ENCODE measurements at places on chromosomes 11 and 22.

DNA sequence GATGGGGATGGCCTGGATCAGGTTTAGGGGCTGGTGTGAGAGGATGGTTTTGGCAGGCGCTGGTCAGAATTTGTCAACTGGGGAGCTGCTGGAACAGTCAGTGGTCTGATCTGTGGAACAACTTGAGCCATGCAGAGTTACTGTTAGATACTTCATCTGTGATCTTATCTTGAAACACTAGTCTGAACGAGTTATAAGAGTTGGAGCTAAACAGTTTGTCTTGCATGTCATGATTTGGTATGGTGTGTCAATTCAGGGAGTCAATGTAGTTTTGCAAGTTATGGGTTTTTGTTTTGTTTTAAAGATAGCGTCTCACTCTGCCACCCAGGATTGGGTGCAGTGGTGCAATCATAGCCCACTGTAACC, 54.1 kb downstream of the ST3GAL4 start:
- no peak for DNase-seq

DNA sequence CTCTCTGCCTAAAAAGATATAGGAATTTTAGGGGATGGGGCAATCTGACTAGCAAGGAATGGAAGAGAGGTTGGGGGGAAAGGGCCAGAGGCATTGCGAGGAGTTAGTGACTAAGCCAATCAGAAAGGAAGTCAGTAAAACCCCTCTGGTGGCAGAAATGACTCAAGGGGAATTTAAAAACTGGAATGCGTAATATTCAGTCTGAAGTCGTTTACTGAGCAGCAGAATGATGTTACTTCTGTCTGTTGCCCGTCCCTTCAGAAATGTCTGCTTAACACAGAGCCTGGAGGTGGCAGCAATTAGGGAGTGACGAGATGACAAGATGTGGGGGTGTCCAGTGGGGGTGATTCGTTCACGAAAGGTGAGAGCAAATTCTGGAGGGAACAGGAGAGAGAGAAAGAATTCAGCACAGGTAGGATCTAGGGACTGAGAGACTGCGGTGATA, 107.7 kb upstream of the CLMP start:
- DNase-seq = peak; percentile 54

- DNase-seq = no peak
Observed at GRCh38 chr11:122172352-122173073, 56.5 kb upstream of the BLID start.

- DNase-seq = no peak
Observed at GRCh38 chr22:37758694-37759093, 49.0 kb upstream of the GCAT start.

DNA sequence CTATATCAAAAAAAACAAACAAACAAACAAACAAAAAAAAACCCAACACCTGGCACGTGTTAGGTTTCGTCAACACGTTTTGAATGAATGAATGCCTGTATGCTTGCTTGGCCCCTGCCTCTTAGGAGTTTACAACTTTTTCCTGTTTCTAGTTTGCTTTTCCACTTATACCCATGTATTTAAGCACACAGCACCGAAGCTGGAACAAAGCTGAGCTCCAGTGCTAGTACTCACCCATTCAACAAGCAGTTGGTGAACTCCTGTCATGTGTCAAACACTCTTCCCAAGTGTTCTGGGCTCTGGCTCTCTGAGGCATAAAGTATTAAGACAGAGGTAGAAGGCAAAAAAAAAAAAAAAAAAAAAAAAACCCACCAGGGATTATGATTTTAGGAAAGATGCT, 599.3 kb downstream of the BUD13 start:
- no peak for DNase-seq

GRCh38 chr11:12110714-12111548, 541 bp downstream of the MICAL2 start:
- DNase-seq = no peak

GRCh38 chr22:22400099-22400498, 108.4 kb downstream of the ZNF280B start:
- DNase-seq = no peak

DNA sequence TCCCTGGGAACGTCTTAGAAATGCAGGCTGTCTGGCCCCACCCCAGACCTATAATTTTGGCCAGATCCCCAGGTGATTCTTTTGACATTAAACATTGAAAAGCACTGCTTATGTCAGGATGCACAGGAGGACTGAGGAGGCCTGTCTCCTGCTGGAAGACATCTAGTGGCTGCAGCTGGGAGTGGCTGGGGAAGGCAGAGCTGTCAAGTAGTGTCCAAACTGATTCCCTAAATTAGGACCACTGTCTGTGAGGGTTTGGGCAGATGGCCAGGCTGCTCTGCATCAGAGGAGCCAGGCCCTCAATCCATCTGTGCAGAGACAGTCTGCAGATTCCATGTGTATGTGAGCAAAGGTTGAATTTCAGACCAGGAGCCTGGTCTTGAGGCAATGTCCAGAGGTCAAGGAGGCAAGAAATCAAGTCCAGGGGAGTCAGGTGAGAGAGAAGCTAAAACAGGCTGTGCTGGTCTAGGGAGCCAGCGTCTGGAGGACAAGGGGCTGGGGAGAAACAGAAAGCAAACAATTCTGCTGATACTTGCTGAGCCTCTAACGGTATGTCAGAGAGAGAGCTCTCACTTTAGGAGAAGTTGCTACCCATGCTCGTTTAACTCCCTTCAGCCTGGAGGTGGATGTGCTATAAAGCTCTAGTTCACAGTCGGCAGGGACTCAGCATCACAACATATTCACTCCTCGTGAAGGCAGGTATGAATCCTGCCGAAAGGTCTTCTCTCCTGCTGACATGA, 15.3 kb upstream of the SYTL2 start:
- no peak for DNase-seq

DNA sequence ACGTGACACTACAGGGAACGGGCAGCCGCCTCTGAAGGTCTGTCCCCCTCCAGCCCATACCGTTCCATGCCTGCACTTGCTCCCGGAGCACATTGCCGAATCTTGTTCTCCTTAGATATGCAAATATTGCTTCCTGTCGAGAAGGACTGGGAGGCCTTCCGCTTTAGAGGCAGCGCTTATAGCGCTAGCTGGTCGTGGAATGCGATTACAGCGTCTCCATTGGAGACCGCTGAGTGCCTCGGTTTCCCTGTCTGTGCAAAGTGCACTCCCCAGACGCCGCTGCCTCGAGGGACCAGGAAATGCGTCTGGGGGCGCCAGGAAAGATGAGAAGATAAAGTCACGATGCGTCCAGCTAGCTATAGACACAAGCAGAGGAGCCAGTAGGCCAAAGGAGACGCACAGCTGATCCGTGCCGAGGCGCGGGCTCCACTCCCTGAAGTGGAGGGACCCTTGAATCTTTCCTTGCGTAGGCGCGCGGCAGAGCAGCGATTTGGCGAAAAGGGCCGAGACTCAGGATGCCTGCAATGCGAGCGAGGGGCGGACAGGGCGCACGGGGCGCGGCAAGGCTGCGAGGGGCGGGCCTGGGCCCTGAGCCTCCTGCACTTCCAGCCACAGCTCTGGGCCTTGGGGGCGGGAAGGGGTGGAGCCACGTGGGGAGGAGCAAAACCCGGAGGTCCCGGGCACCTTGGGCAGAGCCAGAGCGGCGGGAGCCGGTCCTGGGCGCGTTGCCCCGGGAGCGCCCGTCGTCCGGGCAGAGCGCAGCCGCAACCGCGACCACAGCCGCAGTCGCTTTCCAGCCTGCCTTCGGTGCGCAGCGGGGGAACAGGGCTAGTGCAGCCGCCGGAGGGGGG, at the start of gene RASSF10:
RASSF10 (plus strand) TSS at position 692 of the 851 bp plus-strand sequence. CDS start 261 bp downstream, outside the sequence.
- DNase-seq = no peak

GRCh38 chr11:9675691-9676090, 11.8 kb downstream of the SWAP70 start:
- DNase-seq = no peak

DNA sequence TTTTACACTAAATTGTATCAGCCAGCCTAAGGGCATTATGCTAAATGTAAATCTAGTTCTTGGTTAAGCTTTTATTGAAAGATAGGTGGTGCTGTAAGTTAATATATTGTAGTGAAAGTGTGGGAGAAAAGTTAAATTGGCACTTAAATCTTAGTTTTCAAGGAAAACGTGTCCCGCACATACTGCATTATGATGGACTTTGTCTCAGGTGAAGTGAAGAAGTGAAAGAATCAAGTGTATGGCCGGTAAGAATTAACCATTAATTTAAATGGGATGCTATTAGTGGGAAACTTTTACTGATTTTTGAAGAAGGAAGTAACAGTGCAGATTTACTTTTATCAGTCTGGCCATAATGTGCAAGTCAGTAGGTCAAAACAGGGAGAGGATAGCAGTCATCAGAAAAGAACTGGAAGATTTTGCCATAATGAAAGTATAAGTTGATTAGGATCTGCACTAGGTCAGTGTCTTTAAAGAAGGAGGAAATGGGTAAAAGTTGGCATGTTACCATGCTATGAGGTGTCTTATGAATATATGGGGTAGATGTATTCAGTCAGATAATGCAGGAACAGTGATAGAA, 81.6 kb downstream of the PDHX start:
- no peak for DNase-seq

GRCh38 chr11:132576706-132577105, 955.6 kb downstream of the OPCML start:
- peak; percentile 90 for DNase-seq

- DNase-seq = no peak
Observed at GRCh38 chr11:129190087-129190486, 2.0 kb downstream of the ARHGAP32 start.

GRCh38 chr22:46725096-46725495, 13.0 kb downstream of the CERK start:
- no peak for DNase-seq

DNA sequence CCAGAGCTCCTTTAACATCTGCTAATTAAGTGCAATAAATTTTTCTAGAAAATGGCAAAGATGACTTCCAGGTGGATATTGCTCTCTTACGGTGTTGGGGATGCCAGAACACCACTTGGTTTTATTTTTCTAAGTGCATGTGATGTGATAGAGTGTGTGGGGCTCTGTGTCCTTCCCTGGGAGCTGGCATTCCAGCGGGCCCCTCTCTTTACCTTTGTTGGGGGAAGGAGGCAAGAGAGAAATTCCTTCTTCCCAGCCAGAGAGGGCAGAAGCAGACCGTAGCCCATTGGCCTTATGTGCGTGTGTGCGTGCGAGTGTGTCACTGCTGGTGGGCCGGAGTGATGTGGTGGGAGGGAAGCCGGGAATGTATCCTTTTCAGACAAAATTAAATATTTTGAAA, 17.2 kb downstream of the TEF start:
- DNase-seq = no peak

- no peak for DNase-seq
Observed at GRCh38 chr11:83205608-83206185, 12.2 kb downstream of the ANKRD42 start.

GRCh38 chr22:49976439-49977175, 16.0 kb downstream of the PIM3 start:
- DNase-seq = no peak

GRCh38 chr22:45166932-45167331, 3.2 kb downstream of the NUP50 start:
- no peak for DNase-seq

GRCh38 chr11:59759900-59760299, 4.7 kb downstream of the STX3 start:
- DNase-seq = no peak

DNA sequence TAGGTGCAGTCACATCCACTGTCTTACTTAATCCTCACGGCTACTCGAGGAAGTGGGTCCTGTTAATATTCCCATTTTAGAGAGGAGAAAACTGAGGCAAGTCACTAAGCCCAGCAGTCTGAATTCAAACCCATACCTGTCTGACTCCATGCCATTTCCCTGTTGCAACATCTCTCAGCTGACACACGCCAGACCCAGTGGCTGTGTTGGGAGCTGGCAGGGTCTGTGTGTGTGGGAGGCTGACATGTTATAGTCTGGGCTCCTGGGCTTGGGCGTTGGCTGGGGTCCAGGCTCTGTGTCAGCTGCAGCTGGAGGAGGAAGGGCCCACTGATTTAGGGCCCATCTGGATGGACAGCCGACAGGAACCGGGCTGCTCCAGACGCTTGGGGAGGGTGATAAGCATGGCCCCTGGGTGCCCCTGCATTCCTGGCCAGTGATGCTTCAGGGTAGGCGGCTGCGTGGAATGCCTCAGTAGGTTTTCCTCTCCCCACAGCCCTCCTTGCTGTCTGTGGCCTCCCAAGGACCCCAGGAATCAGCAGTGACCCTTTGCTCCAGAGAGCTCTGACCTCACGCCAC, 562.5 kb downstream of the MN1 start:
- peak; percentile 54 for DNase-seq

GRCh38 chr22:37416389-37416788, 10.9 kb downstream of the ELFN2 start:
- no peak for DNase-seq

- no peak for DNase-seq
Observed at GRCh38 chr11:103920449-103920848, 116.0 kb upstream of the DDI1 start.

GRCh38 chr11:59102259-59102765, 4.7 kb upstream of the FAM111B start:
- DNase-seq = peak; percentile 10

GRCh38 chr11:74570266-74571061, 21.9 kb upstream of the POLD3 start:
- DNase-seq = peak; percentile 23

GRCh38 chr11:103995896-103996295, 40.5 kb upstream of the DDI1 start:
- DNase-seq = no peak

- no peak for DNase-seq
Observed at GRCh38 chr11:42034826-42035225, 575.4 kb upstream of the LRRC4C start.

GRCh38 chr11:1570896-1571759, 943 bp downstream of the DUSP8 start:
- no peak for DNase-seq

- no peak for DNase-seq
Observed at GRCh38 chr11:36398231-36398953, 102.3 kb downstream of the PRR5L start.
